ENCODE measurements at places on chromosomes 12 and 14.

DNA sequence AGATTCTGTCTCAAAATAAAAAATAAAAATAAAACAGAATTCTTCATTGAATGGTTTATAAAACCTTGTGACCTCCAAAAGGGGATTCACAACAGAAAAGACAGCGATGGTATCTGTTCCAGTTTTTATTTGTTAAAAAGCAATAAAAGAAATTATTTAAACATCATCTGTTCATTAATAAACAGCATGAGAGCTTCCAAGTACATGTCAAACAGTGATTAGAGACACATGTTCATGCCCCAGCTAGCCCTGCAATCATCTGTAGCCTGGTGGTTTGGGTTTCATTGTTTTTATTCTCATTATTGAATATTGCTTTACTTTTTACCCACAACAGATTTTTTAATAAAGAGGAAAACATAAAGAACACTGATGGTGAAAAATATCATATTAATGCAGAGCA is 173.3 kb downstream of the ANO2 start:
- no peak for DNase-seq

DNA sequence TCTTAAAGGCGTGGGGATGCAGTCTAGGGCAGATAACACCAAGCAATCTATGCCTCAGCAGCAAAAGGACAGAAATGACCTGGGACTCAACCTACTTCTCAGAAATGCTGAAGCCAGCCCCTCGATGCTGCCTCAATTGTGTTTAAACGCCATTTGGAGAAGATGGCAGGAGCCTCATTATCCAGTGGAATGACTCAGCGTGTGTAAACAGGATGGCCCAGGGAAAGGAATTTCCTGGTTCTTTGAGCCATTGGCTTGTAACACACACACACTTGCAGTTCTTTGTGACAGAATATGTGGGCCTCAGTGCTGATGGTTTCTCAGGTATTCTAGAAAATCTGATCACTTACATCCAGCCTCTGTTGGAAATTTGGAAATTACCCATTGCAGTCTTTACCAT is 154.3 kb downstream of the NTF3 start:
- DNase-seq: no peak

DNA sequence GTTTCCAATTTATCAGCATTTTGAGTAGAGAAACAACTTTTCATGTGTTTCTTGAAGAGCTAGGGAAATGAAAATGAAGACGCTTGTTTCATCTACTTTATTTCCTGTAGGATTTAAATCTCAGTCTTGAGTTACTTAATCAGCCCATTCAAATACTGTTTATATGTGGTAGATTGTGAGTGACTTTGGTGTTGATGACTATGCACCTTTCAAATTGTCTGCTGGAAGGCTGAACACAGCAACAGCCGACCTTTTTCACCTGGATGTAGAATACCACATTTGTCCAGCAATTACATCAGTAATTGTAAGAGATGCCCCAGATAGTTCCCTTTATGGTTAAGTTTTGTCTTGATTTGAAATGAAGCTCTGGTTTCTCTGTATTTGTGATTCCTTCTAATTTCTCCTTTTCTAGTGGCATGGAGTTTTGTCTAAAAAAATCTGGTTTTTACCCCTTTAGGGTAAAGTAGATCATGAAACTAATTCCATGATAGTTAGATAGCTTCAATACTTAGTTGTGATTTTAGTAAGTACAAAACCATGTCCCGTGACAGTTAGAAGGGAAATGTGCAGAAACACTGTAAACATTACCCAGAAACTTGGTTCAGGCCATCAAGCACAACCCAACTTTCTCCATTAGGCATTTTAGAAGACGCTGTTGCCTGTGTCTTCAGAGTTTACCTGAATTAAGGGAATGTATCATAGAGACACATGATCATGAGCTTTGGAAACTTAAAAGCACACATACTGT is 165.0 kb downstream of the SRGAP1 start:
- no peak for DNase-seq

DNA sequence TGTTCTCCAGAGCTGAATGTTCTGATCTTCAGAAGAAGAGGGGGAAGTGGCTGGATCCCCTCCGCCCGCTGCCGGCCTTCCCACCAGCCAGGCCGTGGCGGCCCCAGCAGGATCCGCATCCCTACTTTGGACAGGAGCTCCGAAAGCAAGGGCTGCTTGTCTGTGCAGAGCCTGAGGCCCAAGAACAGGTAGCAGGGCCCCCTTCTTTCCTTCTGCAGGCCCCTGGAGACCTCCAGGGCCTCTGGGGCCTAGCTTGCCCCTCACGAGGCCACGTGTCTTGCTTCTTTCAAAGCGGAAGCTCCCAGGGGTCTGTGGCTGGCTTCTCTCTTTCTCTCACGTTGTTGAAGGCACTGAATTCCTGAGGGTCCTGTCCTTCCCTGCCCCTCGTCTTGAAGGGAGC is 13.2 kb downstream of the PGF start:
- no peak for DNase-seq

DNA sequence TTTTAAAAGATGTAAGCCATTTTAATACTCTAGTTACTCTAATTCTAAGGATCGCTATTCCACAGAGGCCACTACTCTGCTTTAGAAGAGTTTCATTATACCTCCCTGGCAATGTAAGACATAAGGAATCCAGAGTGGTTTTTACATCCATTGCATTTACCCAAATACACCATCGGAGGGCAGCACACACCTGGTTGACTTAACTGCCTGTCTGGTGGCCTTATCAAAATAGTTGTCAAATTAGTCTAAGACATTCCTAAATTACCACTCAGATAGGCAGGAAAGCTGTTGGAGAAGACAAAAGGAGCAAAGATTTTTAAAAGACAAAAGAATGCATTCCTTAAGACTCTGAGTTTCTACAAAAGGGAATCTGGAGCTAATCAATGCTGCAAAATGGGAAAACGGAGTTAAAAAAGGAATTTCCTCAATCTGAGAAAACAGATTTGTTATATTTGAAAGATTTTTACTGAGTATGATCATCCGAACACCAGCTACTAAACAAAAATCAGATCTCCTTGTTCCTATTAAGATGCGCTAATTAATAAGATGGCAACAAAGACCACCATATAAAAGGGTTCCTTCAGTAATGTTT is 33.8 kb upstream of the FGD4 start:
- DNase-seq: peak; percentile 58

GRCh38 chr12:53795927-53796326 is 44.1 kb upstream of the CISTR start:
- DNase-seq: no peak

DNA sequence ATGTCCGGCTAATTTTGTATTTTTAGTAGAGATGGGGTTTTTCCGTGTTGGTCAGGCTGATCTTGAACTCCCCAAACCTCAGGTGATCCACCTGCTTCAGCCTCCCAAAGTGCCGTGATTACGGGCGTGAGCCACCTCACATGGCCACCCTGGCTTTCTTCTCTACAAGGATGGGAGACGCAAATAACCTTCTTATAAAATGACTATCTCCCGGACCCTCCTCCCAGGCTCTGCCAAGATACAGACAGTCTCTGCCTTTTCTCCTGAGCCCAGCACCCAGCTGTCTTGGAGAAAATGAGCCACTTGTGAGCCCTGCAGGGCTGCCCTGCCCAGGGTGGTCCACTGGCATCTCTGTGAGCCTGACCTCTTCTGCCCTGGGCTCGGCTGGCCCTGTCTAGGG is 34.7 kb upstream of the RBM19 start:
- no peak for DNase-seq

- no peak for DNase-seq
These were observed 21.1 kb downstream of the DNAH10 start for GRCh38 chr12:123782997-123783792.

DNA sequence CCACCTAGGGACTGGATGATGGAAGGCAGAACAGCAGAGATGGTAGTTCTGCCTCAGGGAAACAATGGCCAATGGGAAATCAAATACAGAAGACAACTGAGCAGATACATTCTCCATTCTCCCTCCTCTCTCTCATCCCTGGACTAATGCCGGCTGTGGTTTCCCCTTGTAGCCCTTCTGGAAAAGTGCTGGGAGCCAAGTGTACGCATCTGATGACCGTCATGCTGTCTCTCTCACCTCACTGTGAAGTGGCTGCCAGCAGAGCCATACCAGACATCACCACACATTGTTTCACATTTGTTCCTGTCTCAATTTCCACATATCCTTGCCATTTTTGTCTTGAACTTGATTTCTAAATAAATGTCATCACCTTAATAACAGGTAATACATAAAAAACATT is 3.1 kb downstream of the TAS2R46 start:
- no peak for DNase-seq

- DNase-seq: no peak
These were observed 1.1 kb downstream of the PHLDA1 start for GRCh38 chr12:76030341-76031080.

- DNase-seq: no peak
These were observed 12.0 kb downstream of the FUT8 start for GRCh38 chr14:65424531-65424930.

DNA sequence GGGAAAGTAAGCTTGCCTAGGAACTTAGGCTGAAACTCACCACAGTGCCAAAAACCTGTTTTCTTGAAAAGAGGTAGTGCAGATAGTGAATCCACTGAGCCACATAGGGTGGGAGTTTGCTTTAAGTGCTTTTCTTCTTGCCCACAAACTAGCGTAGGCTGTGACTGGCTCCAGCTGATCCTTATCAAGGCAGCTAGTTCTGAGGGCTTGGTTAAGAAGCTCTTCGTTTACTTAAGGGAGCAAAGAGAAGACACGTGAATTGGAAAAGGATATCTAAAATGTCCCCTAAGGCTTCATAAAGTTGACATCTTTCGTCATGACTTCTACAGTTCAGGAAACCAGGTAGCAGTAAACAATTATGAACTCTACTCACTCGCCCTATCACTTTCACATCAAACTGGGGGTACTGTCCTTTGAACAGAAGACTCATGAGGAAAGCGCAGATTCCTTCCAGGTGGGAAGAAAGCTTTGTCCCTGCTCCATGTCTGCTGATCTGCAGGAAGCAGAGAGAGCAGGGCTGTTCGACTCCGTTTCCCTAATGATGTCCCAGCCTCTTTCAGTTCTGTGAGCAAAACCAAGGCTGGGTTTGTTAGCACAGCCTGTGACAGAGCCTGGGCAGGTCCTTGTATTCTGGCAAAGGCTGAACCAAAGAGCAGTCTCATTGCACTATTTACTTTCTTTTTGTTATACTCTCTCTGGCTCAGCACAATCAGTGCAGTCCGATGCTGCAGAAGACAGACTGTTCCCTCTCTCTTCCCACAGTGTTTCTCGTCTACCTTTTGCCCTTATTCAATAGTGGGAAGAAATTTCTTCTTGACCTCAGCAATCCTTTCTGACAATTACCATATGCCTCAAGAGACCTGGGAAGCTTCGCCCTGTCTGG is 93.5 kb upstream of the ETV6 start:
- DNase-seq: peak; percentile 44

GRCh38 chr12:99810718-99811593 is 163.4 kb downstream of the GARIN6 start:
- peak; percentile 86 for DNase-seq

GRCh38 chr14:82778008-82778590 is 1244.4 kb upstream of the SEL1L start:
- no peak for DNase-seq

- DNase-seq: no peak
These were observed 262.9 kb downstream of the TMEM117 start for GRCh38 chr12:44098786-44099185.

DNA sequence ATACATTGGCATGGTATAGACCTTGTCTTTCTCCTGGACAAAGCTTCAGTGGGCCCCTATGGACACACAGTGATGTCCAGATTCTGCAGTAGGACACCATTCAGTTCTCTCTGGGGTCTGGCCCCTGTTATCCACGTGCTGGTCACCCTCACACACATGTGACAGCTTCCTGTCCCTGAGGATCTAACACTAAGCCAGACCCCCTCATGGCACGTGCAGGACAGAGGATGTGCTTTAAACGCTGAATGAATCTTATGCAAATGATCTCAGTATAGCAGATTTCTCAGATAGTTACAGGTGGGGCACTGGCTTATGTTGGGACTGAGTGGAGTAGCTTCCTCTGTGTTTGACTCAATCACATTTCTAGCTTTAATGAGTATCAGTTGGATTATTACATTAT is 33.7 kb downstream of the SLC24A4 start:
- DNase-seq: no peak

- DNase-seq: no peak
These were observed 397.1 kb downstream of the NOVA1 start for GRCh38 chr14:26200687-26201086.

DNA sequence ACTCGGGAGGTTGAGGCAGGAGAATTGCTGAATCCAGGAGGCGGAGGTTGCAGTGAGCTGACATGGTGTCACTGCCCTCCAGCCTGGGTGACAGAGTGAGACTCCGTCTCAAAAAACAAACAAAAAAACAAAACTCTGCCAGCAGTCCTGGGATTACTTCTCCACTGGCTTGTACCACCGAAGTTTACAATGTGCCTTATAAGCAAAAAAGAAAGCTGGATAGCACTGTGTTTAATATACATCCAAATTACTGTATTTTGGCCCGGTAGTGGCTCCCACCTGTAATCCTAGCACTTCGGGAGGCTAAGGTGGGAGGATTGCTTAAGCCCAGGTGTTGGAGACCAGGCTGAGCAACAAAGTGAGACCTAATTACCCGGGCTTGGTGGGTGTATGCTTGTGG is 16.7 kb downstream of the HOMEZ start:
- DNase-seq: no peak

- no peak for DNase-seq
These were observed 885.3 kb upstream of the TMEM132C start for GRCh38 chr12:127381681-127382080.

GRCh38 chr14:73250781-73251500 is 13.6 kb downstream of the PAPLN start:
- peak; percentile 91 for DNase-seq

GRCh38 chr14:57068511-57068910 is 200.2 kb downstream of the EXOC5 start:
- no peak for DNase-seq

GRCh38 chr14:85451421-85451820 is 78.5 kb upstream of the FLRT2 start:
- no peak for DNase-seq

DNA sequence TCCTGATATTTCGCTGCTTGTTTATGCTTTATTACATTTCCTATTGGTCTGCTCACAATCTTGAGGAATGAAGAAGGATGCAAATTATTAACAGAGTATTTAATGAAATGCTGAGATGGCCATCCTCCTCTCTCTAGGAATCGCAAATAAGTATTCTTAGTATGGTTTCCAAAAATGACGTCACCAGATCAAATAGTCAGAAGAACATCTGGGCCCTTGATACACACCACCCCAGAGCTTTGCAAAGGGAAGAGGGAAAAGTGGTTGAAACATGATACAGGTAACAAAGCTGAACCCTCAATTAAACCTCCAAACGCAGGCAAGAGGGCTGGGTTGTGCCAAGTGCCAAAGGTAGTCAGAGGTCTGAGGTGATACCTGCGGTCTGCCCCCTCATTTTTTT is 107.3 kb downstream of the BCL11B start:
- DNase-seq: peak; percentile 61

GRCh38 chr12:19095331-19095730 is 34.2 kb upstream of the PLEKHA5 start:
- no peak for DNase-seq

GRCh38 chr12:64810831-64811230 is 13.6 kb upstream of the TBC1D30 start:
- no peak for DNase-seq
